Epithelial cell of proximal tubule (primary cell): ENCODE measurements at places on chromosomes 3 and 15. TPM values are rescaled to one million over a fixed set of nuclear protein-coding genes. Genes with fewer than 3 reads are reported as not detected.
A peak's percentile ranks its signal among the peaks of the same experiment; 100 is the strongest.

Gene XYLB
- total RNA-seq = 2.5 and 7.8 TPM in 2 replicates

Gene AKAP13
- total RNA-seq = 23.4 and 40.9 TPM in 2 replicates

Gene LIPH
- total RNA-seq = 1.8 and 1.9 TPM in 2 replicates

Gene ZPLD1
- 0.07 and 0.69 TPM in 2 replicates for total RNA-seq

Gene CD200R1
- total RNA-seq = not detected in 2 replicates

Gene MEX3B
- total RNA-seq = 4.7 and 4.9 TPM in 2 replicates

Gene PLSCR2
- total RNA-seq = not detected in 2 replicates

DNA sequence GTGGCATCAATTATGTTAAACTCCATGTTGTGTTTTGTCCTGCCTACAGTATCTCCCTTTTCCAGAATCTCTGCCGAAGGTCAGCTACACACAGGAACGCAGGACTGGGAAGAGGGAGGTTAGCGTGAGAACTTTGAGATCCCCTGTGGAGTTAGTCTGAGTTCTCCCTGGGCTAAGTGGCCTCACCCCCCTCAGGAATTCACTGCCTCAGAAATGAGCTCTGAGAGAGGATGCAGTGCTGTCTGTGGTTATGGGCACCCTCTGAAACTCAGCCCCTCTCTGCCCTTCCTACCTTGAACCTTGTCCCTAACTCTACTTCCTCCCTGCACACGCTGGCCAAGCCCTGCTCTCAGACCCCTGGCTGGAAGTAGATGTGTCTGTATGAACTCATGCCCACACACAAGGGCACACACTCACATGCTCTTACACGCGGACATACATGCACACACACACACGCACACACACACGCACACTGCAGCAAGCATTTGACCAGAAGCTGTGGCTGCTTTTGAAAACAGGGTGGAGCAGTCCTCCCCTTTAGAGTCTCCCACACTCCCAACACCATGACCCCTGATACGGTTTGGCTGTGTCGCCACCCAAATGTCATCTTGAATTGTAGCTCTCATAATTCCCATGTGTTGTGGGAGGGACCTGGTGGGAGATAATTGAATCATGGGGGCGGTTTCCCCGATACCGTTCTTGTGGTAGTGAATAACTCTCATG lies 5.3 kb upstream of the VIPR1 start:
- no peak for DNase-seq

GRCh38 chr3:4972652-4973643 lies 6.3 kb upstream of the BHLHE40 start:
- DNase-seq = no peak

GRCh38 chr3:129132097-129132866 lies 10.7 kb upstream of the RAB43 start:
- DNase-seq = no peak

GRCh38 chr3:132543011-132543739 lies 53.9 kb upstream of the ACKR4 start:
- DNase-seq = peak; percentile 27

Gene SPINT1
- 159 and 319 TPM in 2 replicates for total RNA-seq

GRCh38 chr15:41561777-41562145 lies 2.7 kb downstream of the TYRO3 start:
- DNase-seq = no peak

Gene CCDC80
- 11.6 and 12.2 TPM in 2 replicates for total RNA-seq

DNA sequence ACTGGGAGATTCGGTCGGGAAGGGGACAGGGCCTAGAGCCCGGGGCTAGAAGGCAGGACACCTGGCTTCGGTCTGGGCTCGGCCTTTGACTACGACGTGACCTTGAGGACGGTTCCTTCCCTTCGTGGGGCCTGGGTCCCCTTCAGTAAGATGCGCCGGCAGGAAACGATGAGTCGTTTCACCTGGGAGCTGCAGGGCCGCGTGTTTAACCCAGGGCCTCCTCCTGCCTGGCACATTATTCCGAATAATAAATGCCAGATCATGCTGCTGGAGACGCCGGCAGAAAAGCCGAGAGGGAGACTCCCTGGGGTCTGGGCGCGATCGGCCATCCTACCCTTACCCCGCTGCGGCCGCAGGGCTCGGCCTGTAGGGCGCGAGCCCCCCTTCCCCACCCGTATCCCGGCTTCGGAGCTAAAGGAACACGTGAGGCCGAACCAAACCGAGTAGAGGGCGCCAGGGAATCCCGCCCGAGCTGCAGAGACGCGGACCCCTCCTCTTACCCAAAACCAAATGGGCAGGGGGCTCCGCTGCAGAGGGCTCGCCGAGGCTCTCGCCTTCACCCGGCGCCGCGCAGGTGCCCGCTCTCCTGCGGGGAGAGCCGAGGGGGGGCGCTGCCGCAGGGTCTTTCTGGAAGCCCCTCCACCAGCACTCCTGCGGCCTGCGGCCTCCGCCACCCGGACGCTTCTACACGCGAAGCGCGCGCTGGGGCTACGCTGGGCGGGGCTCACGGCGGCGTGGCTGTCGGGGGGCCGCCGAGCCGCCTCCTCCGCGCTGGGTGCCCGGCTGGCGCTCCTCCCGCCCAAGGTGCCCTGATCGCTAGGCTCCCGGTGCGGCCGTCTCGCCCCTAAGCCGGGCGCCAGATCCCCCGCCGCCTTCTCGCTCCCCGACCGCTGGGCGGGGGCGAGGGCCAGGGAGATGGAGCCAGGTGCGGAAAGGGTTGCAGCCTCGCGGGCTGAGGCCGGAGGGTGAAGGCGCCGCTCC lies at the start of gene BDH1:
BDH1 (minus strand) TSS at position 688 of the 981 bp plus-strand sequence. CDS start 9,525 bp downstream, outside the sequence.
- no peak for DNase-seq

Gene ST8SIA2
- 5.6 and 6.3 TPM in 2 replicates for total RNA-seq

DNA sequence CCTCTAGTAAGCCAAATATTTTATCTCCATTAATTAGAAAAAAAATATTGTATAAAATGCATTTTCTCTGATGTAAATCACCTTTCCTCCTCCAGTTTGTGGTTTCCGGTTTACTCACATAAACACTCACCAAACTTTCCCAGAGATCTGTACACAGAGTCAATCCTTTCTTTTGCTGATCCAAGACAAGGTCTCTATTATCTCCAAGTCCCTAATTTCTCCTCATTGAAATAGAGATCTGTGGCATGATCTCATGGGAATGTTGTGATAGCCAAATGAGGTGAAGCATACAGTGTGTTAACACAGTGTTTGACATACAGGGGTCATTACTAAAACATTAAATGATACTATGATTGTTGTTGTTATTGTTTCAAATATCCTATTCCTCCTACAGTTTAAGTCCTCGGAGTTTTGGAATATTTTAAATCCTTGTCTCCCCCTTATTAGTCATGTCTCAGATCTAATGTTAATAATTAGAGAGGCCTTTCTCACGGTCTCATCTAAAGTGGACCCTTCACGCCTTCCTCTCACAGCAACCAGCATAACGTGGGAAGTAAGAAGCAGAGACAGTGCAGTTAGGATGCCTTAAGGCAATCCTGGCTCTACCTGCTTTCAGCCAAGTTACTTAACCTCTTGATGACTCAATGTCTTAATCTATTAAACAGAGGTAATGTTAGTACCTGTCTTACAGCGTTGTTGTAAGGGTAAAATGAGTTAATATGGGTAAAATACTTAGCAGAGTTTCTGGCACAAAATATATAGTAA lies 333.3 kb downstream of the GRM7 start:
- DNase-seq = peak; percentile 75

- no peak for DNase-seq
Measured at GRCh38 chr3:38657369-38657768, 7.9 kb upstream of the SCN5A start.

Gene TMC3
- total RNA-seq = not detected in 2 replicates

Gene MINAR1
- total RNA-seq = 0.43 and 1.4 TPM in 2 replicates

GRCh38 chr3:52341123-52341522 lies 25.0 kb downstream of the DNAH1 start:
- DNase-seq = no peak

Gene RFTN1
- total RNA-seq = 34.7 and 50.7 TPM in 2 replicates

Gene PRR20G
- total RNA-seq = not detected in 2 replicates

Gene CCDC54
- not detected in 2 replicates for total RNA-seq

- no peak for DNase-seq
Measured at GRCh38 chr15:77988347-77989295, 88.9 kb downstream of the TBC1D2B start.

Gene HTR3E
- not detected in 2 replicates for total RNA-seq

Gene CPNE9
- not detected in 2 replicates for total RNA-seq

GRCh38 chr3:52484680-52485461 lies 10.3 kb upstream of the STAB1 start:
- DNase-seq = no peak

DNA sequence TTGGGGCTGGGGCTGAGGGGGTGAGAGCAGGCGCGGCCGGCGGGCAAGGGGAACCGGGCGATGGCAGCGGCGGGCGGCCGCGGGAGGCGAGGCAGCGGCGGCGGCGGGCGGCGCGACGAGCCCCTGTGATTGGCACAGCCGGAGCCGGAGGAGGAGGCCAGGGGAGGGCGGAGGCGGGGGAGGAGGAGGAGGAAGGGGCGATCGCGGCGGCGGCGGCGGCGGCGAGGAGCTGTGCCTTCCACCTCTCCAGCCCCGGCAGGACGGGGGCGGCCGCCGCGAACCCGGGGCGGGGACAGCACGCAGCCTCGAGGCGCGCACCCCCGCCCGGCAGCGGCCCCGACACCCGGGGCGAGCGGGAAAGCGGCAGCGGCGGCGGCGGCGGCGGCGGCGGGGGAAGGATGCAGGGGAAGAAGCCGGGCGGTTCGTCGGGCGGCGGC lies at the start of gene SLCO3A1:
SLCO3A1 (plus strand) TSS at position 198 of the 437 bp plus-strand sequence.
- DNase-seq = no peak

Gene MYEF2
- total RNA-seq = 30.3 and 55.1 TPM in 2 replicates

DNA sequence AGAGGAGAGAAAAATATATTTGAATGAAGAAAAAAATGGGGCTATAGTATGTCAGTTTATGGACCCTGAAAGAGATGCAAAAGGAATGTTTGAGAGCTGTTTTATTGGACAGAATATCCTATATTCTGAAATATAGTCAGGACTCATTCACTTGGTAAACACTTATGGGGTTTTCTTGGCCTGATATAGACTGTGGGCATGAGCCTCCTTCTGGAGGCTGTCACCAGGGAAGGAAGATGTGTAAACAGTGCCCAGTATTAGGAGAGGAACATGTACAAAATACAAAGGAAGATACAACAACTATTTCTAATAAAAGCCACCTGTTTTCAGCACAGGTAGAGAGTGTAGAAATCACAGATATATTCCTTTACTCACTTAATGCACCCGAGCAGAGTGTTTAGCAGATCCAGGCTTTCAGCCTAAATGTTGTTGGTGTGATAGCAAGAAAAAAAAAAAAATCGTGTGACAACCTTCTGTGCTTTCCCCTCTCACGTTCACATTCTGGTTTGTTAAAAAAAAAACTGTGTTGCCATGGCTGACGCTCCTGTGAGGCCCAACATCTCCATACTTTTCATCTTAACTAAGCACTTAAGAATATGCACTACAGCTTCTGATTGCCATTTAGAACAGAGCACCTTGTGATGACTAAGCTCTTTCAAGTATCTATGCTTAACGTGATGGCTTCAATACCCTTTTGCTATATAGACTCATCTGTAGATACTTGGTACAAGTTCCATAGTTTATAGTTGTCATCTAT lies 134.1 kb downstream of the MBNL1 start:
- no peak for DNase-seq

- no peak for DNase-seq
Measured at GRCh38 chr15:84772467-84772866, 24.1 kb downstream of the ZNF592 start.

Gene RHOV
- total RNA-seq = 1.7 and 3.1 TPM in 2 replicates

- DNase-seq = no peak
Measured at GRCh38 chr3:21059404-21059803, 691.6 kb downstream of the ZNF385D start.

DNA sequence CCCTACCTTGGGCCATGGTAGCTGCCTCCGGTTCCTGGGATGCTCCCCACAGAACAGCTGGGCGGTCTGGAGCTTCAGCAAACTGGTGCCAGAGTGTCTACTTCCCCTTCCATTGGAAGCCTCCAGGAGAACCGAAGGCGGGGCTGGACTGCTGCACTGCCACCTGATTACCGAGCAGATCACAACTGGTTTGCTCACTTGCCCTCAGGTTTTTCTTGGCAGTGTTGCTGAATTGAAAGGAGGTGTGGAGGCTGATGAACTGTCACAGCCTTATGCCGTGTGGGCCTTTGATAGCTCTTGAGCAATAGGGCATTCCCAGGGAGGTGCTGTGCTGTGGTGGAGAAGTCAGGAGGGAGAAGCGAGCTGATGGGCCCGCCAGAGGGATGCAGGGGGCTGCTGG lies at the start of gene TGM5:
TGM5 (minus strand) TSS at position 95 of the 400 bp plus-strand sequence; CDS start at position 16, 79 bp downstream.
- DNase-seq = no peak

GRCh38 chr15:78444255-78444654 lies 6.2 kb downstream of the IREB2 start:
- no peak for DNase-seq

Gene WNT5A
- 4.4 and 12.5 TPM in 2 replicates for total RNA-seq

DNA sequence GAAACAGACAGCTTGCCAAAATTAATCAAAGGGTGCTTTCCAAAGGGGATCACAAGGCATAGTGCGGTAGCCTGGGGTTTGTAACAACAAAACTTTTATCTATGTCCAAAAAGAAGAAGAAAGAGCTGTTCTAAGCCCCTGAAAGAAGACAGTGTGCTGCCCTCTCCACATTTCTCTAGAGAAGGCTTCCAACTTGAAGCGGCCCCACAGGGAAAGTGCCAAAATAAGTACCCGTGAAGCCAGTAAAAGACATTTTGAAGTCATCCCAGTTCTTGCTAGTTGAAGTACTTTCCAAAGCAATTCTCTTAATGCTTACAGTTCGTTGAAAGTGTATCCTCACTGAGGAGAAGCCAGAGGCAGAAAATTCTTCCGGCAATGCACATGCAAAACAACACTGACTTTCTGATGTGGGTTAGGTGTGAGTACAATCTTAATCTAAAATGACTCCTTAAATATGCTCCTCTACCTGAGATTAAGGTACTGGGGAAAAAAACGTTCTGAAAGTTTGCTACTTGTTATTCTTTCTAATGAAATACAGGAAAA lies 21.3 kb downstream of the GPR15 start:
- DNase-seq = no peak

Gene DGKG
- 0.14 and 1.0 TPM in 2 replicates for total RNA-seq

DNA sequence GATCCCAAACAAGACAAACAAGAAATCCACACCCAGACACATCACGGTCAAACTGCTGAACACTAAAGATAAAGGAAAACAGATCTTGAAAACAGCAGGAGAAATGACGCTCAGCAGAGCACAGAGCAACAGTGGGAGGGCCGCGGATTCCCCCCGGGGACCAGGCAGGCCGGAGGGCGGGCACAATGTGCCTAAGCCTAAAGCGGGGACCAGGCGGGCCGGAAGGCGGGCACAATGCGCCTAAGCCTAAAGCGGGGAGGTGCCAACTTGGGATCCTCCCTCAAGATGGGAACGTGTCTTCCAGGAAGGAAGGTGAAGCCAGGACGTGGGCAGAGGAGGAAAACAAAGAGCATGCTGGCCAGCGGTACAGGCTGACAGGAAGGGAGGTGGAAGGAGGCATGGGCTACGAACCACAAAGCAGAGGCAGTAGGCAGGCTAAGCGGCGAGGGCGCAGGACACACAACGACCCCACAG lies 31.1 kb downstream of the CYFIP1 start:
- no peak for DNase-seq

- DNase-seq = no peak
Measured at GRCh38 chr15:98771541-98771940, 123.2 kb downstream of the IGF1R start.

GRCh38 chr3:149003653-149004305 lies 12.4 kb downstream of the GYG1 start:
- peak; percentile 69 for DNase-seq

- peak; percentile 41 for DNase-seq
Measured at GRCh38 chr3:103127098-103127630, 692.3 kb downstream of the ZPLD1 start.

Gene FANCD2OS
- total RNA-seq = not detected in 2 replicates

Gene IL5RA
- total RNA-seq = not detected in 2 replicates

Gene BCL2A1
- total RNA-seq = 1.2 and 3.5 TPM in 2 replicates

- DNase-seq = no peak
Measured at GRCh38 chr3:3074551-3075257, 35.5 kb downstream of the IL5RA start.

Gene STX19
- total RNA-seq = not detected in 2 replicates

GRCh38 chr15:89192136-89192535 lies 29.2 kb downstream of the RLBP1 start:
- no peak for DNase-seq

Gene TRPM1
- not detected in 2 replicates for total RNA-seq
